Activated T-cell treated with anti-CD3 and anti-CD28 coated beads, Interleukin-2, amount 50 U/mL, for 48 hours (primary cell): ENCODE measurements at places on chromosomes 16 and 17.

DNA sequence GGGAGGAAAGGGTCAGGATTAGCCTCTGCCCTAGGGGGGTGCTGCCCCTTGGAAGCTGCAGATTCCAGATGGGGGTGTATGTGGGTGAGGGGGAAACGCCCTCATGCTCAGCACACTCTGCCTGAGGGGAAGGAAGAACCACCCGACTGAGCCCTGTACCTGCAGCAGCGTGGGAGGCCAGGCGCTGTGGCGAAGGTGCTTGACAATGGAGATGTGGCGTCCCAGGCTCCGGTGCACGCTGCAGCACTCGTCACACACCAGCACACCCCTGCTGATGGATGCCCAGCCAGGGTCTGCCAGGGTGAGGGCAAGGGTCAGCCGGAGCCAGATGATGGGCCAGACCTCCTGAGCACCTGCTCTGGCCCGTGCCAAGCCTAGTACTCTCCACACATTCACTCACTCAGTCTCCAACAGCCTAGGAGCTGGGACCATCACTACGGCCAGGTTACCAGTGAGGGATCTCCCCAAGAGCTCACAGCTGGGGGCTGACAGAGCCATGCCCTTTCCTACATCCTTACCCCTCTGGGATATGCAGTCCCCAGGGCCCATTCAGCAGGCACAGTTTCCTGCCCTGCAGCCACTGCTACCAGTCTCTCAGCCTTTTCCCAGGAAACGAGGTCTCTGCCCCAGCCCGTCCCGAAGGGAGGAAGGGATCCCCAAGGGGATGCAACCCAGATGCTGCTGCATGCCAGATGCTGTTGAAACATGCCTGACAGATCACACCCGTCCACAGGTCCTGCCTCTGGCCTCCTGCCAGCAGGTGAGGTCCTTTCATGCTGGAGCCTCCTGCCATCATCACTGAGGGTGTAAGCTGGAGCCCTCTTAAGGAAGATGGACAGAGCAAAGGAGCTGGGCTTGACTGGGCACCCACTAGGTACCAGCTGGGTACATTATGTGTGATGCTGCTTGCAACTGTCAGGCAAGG is 5.9 kb downstream of the GIT1 start:
- no peak for DNase-seq

DNA sequence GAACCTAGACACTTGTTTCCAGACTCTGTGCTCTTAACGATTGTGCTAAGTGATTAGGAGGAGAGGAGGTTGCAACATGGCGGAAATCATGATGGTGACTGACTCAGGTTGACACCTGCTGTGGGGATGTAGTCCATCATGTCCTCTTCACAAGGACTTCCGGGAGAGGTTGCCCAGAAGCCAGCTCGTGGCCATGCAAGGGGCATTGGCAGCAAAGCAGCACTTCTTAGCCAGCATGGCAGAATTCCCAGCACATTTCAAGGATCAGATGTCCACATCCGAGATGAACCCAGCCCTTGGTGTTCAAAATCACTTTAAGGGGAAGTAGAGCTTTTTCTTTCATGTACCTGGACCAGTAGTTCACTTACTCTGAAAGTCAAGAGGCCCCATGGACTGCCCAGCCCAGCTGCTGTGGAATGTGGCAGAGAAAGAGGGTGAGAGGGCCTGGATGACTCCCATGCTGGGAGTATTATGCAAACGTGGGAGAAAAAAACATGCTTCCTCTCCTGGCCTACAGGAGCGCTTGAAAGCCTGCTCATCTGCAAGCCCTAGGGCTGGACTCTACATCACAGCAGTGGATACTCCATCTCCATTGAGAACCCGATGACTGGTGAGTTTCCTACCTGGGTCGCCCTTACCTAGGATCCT is 65.5 kb downstream of the IRX6 start:
- no peak for DNase-seq

GRCh38 chr17:73042809-73043685 is 49.4 kb downstream of the SLC39A11 start:
- no peak for DNase-seq

DNA sequence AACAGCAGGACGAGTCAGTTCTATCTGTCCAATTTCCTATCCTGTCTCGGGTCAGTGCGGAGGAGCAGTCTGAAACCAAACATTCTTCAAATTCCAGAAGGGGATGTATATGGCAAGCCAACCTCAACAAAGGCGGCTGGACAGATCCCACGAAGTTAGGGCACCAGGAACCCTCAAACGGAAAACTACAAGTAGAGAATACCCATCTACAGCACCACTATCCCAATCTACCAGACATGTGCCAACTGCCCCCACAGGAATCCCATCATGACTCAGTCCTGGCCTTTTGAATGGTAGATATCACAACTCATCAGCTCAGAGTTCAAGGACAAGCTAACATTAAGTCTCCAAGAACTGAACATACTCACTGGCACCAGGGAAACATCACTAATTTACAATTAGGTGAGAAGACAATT is 2.3 kb downstream of the NAT9 start:
- no peak for DNase-seq

DNA sequence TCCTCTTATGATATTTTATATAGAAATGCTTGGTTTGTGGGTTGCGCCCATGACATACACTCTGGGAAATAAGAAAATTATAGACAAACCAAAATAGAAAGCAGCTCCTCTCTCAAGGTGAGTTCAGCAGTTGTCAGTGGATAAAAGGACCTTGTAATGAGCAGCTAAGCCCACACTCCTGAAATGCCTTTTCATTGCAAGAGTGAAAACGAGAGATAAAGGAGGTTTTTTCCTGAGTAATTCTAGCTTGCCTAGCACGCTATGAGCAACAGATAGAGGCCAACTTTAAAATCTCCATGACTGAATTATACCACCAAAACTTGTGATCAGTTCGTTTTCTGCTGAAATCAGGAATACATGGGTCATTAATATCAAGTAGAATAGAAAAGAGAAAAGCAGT is 261.8 kb upstream of the CACNG5 start:
- no peak for DNase-seq

GRCh38 chr17:36867716-36868341 is 69.4 kb upstream of the LHX1 start:
- DNase-seq: no peak

GRCh38 chr16:54822892-54823291 is 107.8 kb upstream of the IRX5 start:
- no peak for DNase-seq

GRCh38 chr16:51540259-51540658 is 389.2 kb upstream of the SALL1 start:
- DNase-seq: no peak

GRCh38 chr16:17301593-17302135 is 169.1 kb downstream of the XYLT1 start:
- no peak for DNase-seq

DNA sequence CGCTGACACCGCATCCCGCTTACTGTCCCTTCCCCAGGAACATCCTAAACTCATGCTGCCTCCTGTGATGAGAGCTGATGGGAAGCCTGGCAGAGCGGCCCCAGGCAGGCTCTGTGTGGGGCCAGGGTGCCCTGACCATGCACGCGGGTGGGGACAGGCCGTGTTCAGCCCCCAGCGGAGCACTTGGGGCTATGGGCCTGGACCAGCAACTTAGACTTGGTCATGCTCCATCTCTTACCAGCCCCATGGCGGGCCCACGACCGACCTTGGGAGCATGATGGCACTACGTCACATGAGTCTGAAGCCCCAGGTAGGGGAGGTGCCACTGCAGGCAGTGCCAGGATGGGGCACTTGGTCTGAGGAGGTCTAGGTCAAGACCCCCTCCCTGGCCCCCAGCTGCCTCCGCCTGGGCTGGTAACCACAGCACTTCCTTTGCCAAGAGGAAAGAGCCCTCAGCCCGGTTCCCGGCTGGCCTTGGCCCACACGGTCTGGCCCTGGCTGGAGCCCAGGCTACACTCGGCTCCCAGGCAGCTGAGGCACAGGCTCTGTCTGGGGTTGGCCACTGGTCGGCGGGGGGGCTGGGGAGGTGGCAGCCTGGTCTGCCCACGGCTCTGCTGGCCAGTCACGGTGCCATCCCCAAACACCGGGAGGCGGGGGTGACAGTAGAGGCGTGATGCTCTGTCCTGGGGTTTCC is 25.7 kb downstream of the BAHCC1 start:
- DNase-seq: no peak

DNA sequence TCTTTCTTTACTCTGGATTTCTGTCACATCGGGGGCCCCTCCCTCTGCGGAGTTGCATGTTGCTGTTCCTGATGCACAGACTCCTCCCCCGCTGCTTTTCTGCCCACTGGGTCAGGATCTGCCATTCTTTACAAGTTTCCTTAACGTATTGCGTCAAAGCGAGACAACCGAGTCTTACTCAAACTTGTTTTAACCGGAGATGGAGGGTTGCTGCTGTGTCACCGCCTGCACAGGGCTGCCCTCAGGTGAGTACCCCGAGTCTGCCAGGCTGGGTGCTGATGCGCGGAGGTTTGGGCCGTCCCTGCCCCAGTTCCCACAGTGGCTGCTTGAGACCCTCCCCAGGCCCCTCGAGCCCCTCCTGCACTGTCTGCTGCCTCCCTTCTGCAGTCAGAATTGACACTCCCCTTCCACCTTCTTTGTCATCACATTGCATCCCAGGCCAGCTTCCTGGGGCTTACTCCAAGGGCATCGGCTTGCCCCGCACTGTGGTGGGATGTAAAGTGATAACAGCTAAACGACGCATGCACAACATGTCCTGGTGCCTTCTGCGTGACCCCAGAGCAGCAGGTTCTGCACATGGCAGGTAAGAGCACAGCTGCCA is 19.3 kb downstream of the CARHSP1 start:
- no peak for DNase-seq

DNA sequence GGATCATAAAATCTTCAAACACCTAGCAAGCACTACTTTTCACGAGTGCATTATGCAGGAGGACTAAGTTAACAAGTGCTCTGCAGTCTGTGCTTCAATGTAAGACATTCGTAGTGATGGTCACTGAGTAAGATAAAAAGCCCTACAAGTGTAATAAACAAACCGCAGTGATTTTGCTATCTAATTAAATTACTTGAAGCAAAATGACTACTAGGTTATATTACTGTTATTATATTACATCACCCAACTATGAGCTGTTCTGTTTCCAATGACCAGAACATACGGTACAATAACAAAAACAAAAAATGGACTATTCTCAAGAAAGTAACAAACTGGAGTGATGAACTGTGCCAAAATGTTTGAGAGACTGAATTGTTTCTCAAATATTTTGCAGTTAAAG is 11.2 kb downstream of the KLHL10 start:
- DNase-seq: no peak

GRCh38 chr16:6967796-6968320 is 364.8 kb upstream of the RBFOX1 start:
- no peak for DNase-seq

DNA sequence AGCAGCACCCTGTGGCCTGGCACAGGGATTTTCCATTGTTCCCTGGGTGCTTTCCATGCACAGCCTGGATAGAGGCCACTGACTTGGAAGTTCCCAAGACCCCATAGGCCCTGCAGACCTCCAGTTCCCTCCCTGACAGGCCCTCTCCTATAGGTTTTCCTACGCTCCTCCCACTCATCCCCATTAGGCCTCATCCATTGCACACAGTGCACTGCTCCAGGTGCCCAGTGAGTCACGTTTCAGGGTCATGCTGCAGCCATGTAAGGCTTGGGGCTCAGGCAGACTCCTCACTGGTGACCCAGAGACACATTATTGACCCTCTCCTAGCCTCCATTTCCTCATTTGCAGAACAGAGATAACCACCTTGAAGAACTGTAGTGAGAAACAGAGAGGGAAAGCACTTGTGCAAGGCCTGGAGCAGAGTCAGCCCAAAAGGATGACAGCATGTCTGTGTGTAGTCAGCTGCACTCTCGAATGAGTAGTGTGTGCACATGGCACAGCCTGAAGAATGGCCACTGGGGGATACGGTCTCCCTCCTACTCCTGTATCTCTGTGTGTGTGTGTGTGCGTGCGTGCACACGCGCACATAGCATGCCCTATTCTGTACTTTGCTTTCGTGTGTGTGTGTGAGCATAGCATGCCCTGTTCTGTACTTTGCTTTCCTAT is 26.8 kb downstream of the DRC3 start:
- DNase-seq: no peak

GRCh38 chr16:57013229-57013628 is 23.9 kb downstream of the NLRC5 start:
- DNase-seq: no peak
